Stimulated activated CD8-positive, alpha-beta memory T cell treated with anti-CD3 and anti-CD28 coated beads, Interleukin-4, amount 100 ng/mL, for 24 hours (primary cell): ENCODE measurements at places on chromosomes 1 and 21.
A peak's percentile ranks its signal among the peaks of the same experiment; 100 is the strongest.

GRCh38 chr1:176773038-176773437, 310.1 kb downstream of the PAPPA2 start:
- no peak for DNase-seq

- no peak for DNase-seq
Measured at GRCh38 chr1:225113265-225113664, 183.8 kb downstream of the DNAH14 start.

DNA sequence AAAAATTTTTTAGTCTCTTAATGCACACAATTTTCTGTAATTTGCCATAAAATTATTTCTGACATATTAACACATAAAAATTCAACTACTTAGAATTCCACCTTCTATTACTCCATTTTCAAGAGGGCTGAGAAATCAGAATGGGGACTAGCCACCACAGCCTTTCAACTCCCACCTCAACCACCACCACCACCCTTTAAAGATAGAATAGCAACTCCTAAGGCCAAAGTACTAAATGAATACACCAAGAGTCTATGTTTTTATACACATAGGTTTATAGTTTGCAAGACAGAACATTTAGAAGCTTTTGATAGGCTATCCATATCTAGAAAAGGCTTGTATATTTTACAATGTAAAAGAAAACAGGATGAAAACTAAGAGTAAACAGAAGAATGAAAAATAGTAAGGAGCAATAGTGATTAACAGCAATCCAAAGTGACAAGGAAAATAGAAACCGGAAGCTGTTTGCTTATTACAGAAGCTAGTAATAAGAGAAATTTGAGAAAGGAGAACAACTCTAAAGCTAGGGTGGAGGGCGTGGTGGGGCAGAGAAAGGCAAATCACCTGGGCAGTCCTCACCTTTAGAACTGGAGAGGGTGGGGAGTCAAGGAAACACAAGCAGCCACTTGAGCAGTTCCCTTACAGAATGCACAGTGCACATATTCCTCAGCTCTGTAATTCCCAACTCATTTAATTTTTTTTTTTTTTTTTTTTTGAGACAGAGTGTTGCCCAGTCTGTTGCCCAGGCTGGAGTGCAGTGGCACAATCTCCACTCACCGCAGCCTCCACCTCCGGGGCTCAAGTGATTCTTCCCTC, 27.7 kb downstream of the EPS15 start:
- DNase-seq = no peak

DNA sequence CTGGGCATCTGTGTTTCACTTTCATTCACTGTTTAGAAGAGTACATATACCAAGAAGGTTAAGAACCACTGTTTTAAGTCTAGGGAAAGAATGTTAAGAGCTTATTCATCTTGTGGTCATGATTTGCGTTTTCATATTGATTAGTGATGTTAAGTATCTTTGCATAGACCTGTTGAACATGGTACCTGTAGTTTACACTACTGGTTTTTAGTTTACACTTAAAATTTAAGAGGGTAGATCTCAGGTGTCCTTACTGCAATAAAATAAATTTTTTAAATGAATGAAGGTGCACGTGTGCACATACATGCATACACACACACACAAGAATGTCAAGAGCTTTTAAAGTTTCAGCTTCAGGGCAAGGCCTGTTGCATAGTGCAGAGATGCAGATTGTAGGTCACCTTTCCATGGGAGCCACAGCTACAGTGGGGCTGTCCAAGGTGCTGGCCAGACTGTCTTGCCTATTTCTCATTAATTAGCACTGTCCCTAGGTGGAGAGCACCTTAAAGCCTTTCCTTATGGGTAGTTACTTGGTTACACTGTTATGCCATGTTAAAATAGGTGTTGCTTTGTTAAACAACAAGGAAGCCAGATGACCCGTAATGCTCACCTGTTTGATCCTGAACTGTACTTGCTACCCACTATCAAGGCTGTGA, 543.0 kb upstream of the DAB1 start:
- DNase-seq = no peak

DNA sequence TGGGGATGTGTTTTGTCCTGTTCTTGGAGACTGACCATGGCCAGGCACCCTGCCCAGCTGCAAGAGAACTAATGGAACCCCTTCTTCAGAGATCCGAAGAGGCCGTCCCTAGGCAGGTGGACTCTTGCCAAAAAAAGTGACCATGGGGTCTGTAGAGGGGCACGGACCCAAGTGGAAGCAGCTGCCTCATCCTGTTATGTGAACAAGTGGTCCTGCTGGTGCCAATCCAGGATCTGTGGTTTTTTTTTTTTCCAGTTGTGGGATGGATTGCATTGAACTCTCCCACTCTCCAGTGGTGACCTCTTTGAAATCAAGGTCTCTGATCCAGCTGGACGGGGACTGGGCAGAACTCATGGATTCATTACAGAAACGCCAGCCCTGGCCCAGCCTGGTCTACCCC, 71.2 kb downstream of the ARHGEF10L start:
- DNase-seq = no peak

DNA sequence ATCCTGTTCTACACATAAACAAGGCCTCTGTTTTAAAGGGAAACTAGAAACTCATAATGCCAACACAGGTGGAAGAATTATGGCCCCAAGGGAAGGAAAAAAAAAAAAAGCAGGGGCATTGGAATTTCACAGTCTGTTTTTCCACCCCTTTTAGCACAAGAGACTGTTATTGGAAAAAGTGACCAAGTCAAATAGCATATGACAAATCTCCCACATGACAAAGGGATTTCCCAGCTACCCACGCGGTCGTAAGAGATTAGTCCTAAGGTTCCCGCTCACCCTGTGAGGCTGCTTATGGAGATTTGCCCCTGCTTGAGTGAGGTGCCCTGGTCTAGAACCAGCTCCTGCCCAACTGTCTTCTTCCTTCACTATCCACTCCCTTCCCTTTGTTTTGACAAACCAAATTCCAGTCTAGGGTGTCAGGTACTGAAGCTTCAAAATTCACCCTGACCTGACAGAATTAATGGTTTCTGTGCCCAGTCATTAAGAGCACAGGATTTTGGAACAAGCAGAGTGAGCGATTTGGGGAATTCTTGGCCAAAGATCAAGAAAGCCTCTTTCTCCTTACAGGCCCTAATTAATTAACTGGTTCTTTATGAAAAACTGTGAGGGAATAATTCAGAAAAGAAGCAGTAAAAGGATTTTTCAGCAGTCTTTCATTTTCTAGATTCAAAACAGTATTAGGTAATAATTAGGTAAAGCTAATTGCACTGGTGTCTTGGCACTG, 107.3 kb downstream of the NMNAT2 start:
- DNase-seq = peak; percentile 7

DNA sequence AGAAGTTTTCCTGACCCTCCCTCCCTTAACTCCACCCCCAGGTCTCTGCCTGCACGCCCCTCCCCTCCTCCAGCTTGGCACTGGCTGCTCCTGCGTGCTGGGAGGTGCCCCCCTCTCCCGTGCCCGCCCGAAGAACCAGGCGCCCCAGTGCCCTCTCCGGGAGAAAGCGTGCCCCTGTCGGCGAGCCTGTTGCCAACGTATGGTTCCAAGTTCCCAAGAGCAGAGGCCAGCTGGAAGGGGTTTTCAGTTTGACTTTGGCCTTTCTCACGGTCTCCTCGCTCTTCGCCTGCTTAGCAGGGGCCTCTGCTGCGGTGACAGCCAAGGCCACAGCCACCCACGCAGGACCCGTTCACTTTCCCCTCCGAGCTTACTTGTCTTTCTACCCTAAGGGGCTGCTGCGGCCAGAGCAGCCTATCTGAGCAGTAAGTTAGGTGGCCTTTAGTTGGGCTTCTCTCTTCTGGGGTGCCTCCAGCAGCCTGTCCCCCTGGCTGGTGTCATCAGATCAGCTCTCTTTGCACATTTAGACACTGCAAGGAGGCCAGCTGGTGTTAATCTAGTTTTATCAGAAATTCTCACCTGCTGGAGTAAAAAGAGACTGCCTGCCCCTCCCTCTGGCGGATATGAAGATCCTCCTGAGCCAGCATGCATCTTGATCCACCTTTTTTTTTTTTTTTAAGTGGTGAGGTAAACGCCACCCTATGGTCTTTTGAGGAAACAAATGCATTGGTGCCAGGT, 1.5 kb downstream of the STUM start:
- DNase-seq = no peak

DNA sequence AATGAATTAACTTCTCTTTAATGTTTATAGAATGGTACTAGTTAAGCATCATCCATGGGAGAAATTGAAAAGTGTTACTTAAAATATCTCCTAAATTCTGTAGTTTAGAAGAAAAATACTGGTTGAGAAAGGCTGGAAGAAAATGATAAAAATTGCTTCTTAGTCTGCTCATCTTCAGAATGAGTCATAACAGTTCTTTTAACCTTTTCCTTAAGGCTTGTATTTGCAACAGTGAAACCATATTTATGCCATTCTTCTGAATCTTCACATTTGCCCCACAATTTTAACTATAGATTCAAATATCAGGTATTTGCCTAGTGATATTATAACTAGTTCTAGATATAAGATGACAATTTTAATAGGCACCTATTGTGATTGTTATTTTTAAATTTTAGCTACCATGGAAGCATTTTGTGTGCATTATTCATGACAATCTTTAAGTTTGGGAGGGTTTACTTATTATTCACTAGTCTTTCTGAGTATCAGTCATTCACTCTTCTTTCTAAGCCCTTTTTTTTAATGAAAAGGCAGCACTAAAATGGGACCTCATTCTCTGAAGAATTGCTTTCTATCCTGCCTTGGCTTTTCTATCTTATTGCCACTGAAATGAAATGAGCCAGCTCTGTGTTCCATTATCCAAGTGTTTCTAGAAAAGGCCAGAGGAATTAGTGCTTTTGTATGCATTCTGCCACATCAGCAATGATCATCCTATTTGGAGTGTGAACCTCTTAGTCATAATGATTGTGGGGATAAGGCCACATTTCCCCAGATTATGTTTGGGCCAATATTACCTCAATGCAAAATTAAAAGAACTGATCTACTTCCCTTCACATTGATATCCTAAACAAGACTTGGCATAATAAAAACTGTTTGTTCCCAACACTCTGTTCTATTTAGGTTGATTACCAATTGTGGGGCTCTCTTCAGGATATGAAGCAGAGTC, 58.4 kb downstream of the SAMSN1 start:
- no peak for DNase-seq

DNA sequence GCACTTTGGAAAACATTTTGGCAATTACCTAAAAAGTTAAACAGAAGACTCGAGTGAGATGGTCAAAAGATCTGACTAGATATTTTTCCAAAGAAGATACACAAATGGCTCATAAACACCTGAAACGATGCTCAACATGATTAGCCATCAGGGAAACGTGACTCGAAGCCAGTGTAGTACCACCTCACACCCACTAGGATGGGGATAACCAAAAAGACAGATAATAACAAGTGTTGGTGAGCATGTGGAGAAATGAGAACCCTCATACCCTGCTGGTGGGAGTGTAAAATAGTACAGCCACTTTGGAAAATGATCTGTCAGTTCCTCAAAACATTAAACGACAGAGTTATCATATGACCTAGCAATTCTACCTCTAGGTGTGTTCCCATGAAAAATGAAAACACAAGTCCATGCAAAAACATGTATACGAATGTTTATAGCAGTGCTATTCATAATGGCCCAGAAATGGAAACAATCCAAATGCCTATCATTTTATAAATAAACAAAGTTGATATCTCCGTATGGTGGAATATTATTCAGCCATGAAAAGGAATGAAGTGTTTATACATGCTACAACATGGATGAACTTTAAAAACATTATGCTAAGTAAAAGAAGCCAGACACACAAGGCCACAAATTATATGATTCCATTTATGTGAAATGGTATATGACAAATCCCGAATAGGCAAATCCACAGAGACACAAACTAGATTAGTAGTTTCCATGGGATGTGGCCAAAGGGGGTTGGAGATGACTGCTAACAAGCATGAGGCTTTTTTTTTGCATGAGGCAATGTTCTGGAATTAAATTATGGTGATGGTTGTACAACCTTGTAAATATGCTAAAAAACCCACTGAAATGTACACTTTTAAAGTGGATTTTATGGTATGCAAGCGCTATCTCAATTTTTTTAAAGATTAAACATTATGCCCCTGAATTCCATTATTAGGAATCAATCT, 625.3 kb downstream of the KIF26B start:
- no peak for DNase-seq

DNA sequence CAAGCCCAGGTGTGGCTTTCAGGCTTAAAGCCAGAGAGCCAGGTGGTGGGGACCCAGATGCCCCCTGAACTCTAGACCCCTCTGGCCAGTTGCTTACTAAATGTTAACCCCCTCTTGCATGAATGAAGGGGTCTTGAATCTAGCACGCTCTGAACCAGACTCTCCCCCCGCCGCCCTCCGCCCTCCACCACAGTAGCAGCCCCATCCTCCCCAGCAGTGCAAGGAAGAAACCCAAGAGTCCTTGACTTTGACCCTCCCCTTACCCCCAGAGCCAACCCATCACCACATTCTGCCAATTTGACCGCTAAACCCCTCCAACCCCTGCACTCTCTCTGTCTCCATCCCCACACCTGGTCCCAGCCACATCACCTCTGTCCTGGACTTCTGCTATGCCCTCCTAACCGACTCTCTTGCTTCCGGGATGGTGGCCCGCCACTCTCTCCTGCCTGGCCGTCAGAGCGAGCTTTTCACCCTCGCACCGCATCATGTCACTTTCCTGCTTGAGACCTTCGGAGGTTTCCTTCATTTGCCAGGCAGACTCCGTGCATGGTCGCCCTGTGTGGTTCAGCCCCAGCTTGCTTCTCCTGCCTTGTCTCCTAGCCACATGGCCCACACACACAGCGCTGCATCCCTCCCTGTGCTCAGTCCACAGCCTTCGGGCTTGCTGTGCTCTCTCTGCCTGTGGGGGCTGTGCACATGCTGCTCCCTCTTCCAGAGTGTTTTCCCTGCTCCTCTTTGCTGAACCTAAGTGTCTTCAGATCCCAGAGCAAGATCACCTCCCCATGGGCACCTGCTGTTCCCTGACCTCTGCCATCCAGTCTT, 113.4 kb downstream of the HUNK start:
- no peak for DNase-seq

DNA sequence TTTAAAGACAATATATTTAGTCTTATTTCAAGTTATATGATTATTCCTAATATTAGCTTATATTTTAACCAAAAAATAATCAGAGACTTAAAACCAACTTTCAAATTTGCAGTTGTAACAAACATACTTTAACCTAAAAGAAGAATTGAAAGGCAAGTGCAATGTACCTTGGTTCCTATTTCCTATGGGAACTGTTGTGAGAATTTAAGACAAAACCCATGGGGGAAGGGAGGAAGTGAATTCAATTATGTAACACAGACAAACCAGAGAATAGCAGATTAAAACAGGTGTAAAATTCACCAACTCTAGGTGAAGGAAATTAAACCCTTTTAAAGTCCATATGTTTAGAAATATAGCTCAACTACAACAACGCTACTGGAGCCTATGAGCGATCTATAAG, 22.6 kb upstream of the CR2 start:
- no peak for DNase-seq

DNA sequence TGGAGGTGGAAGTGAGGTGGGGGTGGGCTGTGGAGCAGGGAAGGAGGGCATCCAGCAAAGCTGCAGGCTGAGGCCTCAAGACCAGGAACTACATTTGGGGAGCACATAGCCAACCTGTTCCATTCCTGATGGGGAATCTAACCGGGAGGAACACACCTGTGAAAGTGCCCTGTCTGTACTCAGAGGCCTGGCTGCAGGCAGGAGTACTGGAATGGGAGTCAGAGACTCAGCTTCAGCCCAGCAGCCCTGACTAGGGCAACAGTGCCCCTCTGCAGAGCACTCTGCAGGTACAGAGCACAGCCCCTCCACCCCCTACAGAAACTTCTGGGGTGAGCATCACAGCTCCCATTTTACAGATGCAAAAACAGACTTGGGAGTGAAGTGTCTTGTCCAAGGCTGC, 126.4 kb downstream of the DMRTB1 start:
- no peak for DNase-seq
